ENCODE measurements at places on chromosomes 3 and 15. TPM values are rescaled to one million over a fixed set of nuclear protein-coding genes. Genes with fewer than 3 reads are reported as not detected.

TNNC1 gene
- polyA plus RNA-seq: 0.41 TPM

ARL14 gene
- polyA plus RNA-seq: not detected

GCSAM gene
- polyA plus RNA-seq: 8.1 TPM

GP9 gene
- polyA plus RNA-seq: not detected

ELL3 gene
- not detected for polyA plus RNA-seq

TMCO5A gene
- not detected for polyA plus RNA-seq

CPN2 gene
- polyA plus RNA-seq: not detected

MORC1 gene
- polyA plus RNA-seq: not detected

ARPP19 gene
- polyA plus RNA-seq: 82.8 TPM

TMEM212 gene
- polyA plus RNA-seq: not detected

RBM15B gene
- 13.2 TPM for polyA plus RNA-seq

SLC28A1 gene
- polyA plus RNA-seq: not detected

SCG5 gene
- 0.86 TPM for polyA plus RNA-seq

ADGRG7 gene
- polyA plus RNA-seq: not detected

NLGN1 gene
- not detected for polyA plus RNA-seq

FBXO40 gene
- not detected for polyA plus RNA-seq

KPNA1 gene
- polyA plus RNA-seq: 45.1 TPM

CHCHD4 gene
- 12.2 TPM for polyA plus RNA-seq

RGMA gene
- polyA plus RNA-seq: not detected

ITIH4 gene
- polyA plus RNA-seq: 2.0 TPM

SLC35G2 gene
- not detected for polyA plus RNA-seq

ZBED2 gene
- polyA plus RNA-seq: 0.80 TPM

RETNLB gene
- not detected for polyA plus RNA-seq

SPATA12 gene
- polyA plus RNA-seq: not detected

NEK10 gene
- polyA plus RNA-seq: not detected

PCOLCE2 gene
- not detected for polyA plus RNA-seq

CCR4 gene
- polyA plus RNA-seq: 109 TPM

SNTN gene
- polyA plus RNA-seq: not detected

FAM81A gene
- not detected for polyA plus RNA-seq

GRAMD1C gene
- polyA plus RNA-seq: not detected

WDR93 gene
- polyA plus RNA-seq: not detected

GABRR3 gene
- not detected for polyA plus RNA-seq

KLHL40 gene
- polyA plus RNA-seq: not detected

FAM107A gene
- not detected for polyA plus RNA-seq

GP5 gene
- 1.5 TPM for polyA plus RNA-seq

CD86 gene
- polyA plus RNA-seq: 1.3 TPM

C15orf39 gene
- polyA plus RNA-seq: 2.1 TPM

PLA2G4E gene
- polyA plus RNA-seq: not detected

GOLGA8S gene
- not detected for polyA plus RNA-seq

MEIS2 gene
- not detected for polyA plus RNA-seq

CRTC3 gene
- polyA plus RNA-seq: 31.9 TPM

GXYLT2 gene
- 0.06 TPM for polyA plus RNA-seq
